ENCODE measurements at places on chromosomes 12 and 14. TPM values are rescaled to one million over a fixed set of nuclear protein-coding genes. Genes with fewer than 3 reads are reported as not detected.

- H3K4me1 ChIP-seq: no peaks in the 10 kb centered on the region
- H3K27me3 ChIP-seq: no peaks in the 10 kb centered on the region
- H3K27ac ChIP-seq: no peak overlapping the region
- no peak overlapping the region for H3K4me3 ChIP-seq
These were observed 57.9 kb downstream of the NAV3 start for GRCh38 chr12:77888611-77889010.

DNA sequence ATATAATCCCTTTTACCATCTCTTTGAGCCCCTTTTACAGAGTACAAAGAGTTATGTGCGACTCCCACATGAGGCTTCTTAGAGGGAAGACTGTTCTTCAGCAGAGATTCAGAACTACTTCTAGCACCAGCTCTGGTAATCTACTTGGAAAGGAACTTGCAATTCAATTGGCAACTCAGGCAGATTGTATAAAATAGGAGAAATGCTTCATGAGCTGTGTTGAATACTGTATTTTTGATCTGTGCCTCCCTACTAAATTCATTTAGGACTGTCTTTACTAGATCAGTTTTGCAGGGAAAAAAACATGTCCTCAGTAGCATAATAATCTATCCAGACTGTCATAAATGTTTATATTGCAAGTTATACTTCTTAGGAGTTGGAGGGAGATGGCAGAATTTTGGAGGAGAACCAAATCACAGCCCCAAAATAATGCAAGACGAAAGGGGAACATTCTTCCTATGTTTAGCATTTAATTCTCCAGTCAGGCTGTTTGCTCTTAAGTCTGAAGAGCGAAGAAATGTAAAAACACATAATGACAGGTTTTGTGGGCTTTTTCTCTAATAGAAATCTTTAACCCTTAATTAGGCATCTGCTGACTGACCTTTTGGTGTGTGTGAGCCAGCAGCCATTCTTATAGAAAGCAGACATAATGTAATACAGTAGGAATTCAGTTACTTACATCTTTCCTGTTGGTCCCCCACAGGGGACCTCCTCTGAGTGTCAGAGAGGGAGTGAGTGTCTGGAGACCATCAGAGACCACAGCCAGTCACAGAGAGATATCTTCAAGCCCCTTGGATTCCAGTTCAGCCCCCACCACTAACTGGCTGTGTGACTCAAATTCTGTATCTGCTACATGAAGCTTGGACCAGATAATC, 3.9 kb downstream of the ANO4 start:
- no peak overlapping the region for H3K4me3 ChIP-seq
- no peaks in the 10 kb centered on the region for H3K4me1 ChIP-seq
- no peaks in the 10 kb centered on the region for H3K27me3 ChIP-seq
- H3K27ac ChIP-seq: no peak overlapping the region
- no peaks in the 10 kb centered on the region for H3K36me3 ChIP-seq

DNA sequence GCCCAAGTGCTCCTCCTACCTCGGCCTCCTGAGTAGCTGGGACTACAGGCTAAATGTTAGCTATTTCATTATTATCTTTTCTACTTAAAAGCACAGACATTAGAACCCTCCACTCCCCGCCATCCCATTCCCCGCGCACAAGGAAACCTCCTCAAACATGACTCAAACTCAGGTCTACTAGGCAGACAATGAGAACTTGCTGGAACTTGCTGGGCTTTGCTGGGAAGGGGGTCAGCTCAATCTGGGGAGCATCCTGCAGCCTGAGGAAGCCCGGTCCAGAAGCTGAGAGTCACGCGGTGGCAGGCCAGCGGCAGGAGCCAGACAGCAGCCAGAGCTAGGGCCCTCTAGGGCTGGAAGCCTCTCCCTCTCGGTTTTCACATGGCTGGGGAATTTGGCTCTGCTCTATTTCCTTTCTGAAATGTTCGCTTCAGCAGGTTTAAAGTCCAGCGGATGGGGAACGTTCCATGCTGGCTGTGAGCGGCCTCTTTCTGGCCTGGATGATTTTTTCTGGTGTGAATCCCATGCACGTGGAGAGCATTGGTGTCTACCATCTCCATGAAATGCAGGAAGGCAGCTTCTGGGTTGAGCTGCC, 68.5 kb downstream of the SLC6A12 start:
- no peak overlapping the region for H3K27ac ChIP-seq
- no peak overlapping the region for H3K4me3 ChIP-seq
- DNase-seq: no peak
- H3K36me3 ChIP-seq: no peaks in the 10 kb centered on the region
- no peaks in the 10 kb centered on the region for H3K4me1 ChIP-seq

DNA sequence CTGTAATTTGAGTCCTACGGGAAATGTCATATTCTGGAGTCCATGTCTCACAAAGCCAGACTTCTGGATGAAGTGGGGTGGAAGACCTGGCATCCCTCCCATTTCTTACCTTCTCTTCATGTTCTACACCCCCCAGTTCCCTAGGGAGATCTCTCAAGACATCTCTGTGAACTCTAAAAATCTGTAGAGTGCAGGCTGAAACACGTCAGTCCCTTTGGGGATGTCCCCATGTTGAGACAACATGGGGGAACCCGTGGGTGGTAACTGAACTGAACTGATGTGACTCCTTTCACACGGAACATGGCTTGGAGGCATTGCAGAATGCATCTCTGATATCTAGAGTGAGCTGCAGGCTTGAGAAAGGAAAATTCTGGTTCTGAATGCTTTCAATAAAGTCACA, 15.2 kb downstream of the SERPINA12 start:
- no peak for DNase-seq
- no peaks in the 10 kb centered on the region for H3K36me3 ChIP-seq
- no peak overlapping the region for H3K4me3 ChIP-seq
- H3K27me3 ChIP-seq: no peaks in the 10 kb centered on the region
- H3K27ac ChIP-seq: no peak overlapping the region

DNA sequence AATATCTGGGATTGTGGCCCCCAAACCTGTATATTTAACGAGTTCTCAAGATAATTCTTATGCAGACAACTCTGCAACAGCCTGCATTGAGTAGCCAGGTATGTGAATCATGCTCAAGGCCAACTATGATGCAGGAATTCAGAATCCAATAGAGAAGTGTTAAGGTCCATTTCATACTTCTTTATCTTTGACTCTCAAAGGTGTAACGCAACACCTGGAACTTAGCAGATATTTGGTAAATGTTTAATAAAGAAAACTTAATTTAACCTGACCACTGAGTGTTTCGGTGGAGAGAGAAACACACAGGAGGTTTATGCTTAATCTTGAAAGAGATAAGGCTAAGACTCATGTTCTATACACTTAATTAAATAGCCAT, 156.5 kb upstream of the PLEKHG7 start:
- H3K27me3 ChIP-seq: no peaks in the 10 kb centered on the region
- H3K4me1 ChIP-seq: no peaks in the 10 kb centered on the region

Gene DAAM1
- total RNA-seq: 86.7 TPM

Gene KLRF1
- 1.7 TPM for total RNA-seq

Gene MFAP5
- 895 TPM for total RNA-seq

Measured in tibial nerve (tissue), 4 donors.